Memory B cell (primary cell): ENCODE measurements at places on chromosomes 13 and 19.

GRCh38 chr19:27776020-27776419 lies 1436.9 kb downstream of the UQCRFS1 start:
- no peak for DNase-seq

DNA sequence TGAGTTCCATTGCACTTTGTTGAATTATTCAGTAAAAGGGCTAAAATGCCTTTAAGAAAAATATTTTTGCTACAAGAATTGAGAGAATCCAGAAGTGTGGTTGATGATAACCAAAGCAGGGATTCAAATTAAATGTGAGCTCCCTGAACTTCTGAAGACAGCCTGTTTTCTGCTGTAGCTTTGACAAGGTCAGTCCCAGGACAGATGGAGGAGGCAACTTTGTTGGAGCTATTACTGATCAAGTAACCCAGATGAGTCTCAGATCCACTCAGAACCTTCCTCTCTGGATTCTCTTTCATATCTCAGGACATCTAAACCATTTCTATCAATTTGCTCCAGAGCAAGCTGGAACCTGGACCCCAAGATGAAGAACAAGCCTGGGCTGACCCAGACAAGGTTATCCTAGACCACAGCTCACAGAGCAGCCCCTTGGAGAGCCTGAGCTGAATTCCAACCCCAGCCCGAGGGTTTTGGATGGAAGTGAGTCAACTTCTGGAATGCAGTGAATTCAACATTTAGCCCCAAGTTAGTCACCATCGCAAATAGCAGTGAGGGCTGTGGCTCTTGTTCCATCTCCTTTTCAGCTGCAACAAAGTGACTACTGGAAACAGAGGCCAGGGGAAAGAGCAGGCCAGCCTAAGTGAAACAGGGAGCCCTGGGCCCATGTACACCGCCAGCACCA lies 137.8 kb upstream of the TSC22D1 start:
- no peak for DNase-seq

GRCh38 chr19:18167975-18168645 lies 5.5 kb upstream of the IFI30 start:
- DNase-seq, result peak; percentile 61

DNA sequence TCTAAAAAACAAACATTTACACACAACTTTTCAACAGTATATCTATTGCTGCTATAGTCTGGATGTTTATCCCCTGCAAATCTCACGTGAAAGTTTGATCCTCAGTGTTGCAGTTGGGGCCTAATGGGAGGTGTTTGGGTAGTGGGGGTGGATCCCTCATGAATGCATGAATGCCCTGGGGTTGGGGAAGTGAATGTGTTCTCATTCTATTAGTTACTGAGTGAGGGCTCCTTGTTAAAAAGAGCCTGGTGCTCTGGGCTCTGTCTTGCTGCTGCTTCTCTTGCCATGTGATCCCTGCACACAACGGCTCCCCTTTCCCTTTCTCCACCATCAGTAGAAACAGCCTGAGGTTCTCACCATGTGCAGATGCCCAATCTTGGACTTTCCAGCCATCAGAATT lies 242.7 kb upstream of the HTR2A start:
- DNase-seq, result no peak

DNA sequence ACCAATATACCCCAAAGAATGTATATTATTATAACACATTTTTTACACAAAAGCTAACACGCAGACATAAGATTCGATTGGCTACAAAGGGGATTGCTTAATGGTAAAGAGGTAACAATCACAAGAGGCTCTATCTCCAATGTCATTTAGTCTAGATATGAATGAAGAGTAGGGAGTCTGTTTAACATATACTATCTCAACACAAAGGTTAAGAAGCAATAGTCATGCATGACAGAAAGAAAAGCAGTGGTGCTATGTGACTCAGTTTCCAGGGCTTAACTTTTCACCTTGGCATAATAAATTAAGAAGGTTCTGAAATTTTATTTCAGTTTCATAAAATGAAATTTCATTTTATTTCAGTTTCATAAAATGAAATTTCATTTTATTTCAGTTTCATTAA lies 33.3 kb downstream of the UFM1 start:
- no peak for DNase-seq

GRCh38 chr13:40069173-40070044 lies 413.9 kb downstream of the COG6 start:
- DNase-seq, result peak; percentile 71

GRCh38 chr13:81207231-81207630 lies 866.3 kb upstream of the SPRY2 start:
- DNase-seq, result no peak

DNA sequence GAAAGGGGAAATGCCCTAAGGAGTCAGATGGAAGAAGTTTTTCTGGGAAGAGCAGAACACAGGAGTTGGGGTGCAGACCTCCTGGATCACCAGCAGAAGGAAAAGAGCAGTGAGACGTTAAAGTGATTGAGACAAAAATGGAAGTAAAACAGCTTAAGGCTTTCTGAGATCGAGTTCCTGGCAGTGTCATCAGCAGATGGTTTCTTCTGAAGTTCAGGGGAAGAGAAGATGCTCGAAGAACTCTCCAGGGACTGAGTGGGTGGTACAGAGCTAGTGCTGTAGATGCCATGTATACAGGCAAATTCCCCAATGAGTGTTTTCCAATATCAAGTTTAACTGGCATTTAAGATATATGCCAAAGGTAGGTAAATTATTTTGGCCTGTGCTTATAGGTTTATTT lies 272.2 kb upstream of the KLF12 start:
- DNase-seq, result no peak

- DNase-seq, result no peak
Measured at GRCh38 chr13:44147233-44147632, 226.4 kb upstream of the SERP2 start.

GRCh38 chr19:31349160-31349881 lies at the start of gene TSHZ3:
TSHZ3 (minus strand) TSS chr19:31349436; CDS start chr19:31349219, 217 bp downstream.
- DNase-seq, result no peak

DNA sequence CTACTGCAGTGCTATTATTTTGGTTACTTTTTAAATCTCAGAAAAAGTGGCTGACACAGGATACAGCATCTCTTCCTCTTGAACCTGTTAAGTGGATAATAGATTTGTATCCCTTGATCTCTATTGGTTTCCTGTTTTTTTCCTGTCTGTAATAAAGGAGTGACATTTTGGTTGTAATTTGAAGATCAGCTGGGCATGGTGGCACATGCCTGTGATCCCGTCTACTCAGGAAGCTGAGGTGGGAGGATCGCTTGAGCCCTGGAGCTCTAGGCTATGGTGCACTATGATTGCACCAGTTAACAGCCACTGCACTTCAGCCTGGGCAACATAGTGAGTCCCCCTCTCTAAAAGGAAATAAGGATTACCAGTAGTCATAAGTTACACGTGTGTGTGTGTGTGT lies 46.8 kb downstream of the METTL21C start:
- DNase-seq, result no peak

GRCh38 chr13:31923134-31923763 lies 108.3 kb upstream of the FRY start:
- DNase-seq, result no peak

- no peak for DNase-seq
Measured at GRCh38 chr19:29640231-29640630, 25.0 kb upstream of the PLEKHF1 start.

DNA sequence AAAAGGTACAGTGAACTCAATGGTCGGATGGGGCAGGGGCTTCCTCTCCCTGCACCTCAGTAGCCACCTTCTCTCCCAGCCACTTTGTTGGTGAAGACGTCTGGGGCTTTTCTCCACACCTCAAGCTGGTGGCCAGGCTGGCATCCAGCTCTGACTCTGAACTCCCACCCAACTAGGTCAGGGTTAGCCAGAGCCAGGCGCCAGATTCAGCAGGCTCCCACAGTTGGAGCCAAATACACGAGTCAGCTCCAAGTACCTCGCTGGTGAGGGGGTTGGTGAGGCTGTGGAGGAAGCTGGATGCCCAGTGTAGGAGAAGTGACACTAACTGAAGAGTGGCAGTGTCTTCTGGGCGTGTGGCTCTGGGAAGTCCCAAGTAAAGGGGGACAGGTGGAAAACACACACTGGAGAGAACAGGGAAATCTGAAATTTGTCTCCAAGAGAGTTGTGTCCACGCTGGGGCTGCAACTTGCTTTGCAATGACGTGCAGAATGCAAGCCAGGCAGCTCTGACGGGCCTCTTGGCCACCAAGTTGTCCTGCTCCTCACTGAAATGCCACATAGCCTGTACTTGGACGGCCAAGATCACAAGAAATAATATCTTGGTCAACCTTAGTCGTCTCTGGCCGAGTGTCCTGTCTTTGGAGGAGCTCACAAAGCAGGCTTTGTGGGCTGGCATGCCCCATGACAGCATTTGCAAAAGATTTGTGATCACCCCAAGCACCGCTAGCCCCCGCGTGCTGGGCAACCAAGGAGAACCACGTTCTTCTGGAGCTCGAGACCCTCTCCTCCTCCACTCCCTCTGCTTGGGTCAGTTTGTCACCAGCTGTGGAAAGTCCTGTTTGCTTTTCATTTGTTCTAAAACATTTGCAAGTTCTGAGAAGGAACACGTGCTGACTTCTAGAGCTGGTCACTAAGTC lies 18.1 kb downstream of the SLC7A1 start:
- no peak for DNase-seq

DNA sequence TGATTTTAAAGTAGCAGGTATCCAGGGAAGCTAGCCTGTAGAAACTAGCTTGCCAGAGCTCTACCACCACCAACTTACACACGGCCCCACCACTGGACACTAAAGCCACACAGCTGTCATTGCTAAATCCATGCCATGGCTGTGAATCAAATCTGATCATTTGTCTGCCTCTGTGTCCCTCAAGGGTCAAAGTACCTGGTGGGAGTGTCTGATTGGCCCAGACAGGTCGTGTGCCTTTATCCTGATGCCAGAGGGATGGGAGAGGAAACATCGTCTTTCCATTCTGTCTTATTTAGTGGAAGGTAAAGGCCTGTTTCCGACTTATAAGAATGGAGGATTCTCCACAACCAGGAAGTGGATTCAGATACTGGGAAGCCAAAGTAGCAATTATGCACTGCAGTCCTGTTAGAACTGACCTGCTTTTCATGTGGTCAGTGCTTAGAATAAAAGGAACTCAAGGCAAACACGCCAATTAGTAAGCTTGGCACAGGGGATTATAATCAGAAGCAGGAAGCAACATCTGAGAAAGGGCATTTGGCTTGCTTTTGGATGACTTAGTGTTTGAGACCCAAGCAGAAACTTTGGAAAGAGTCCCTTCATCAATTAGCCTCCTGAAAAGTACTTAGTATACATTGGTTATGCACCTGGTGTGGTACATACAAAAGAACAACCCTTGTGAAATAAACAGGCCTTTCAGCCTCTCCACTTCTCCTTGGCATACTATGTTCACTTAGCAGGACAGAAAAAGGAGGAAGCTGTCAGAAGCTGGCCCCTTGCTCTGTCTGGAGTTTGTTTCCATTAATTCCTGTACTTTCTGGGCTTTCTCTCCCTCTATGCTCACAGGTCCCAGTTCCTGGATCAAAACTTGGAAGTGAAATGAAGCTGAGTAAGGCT lies 192.4 kb downstream of the NUFIP1 start:
- no peak for DNase-seq

GRCh38 chr19:6579450-6580178 lies 11.3 kb downstream of the CD70 start:
- DNase-seq, result no peak

GRCh38 chr13:29436291-29436690 lies 159.2 kb downstream of the SLC7A1 start:
- DNase-seq, result no peak

GRCh38 chr13:85503797-85504196 lies 295.4 kb downstream of the SLITRK6 start:
- DNase-seq, result no peak

- DNase-seq, result no peak
Measured at GRCh38 chr19:43798546-43799409, 3.5 kb downstream of the LYPD5 start.

GRCh38 chr13:46698014-46698413 lies 98.9 kb downstream of the ESD start:
- DNase-seq, result no peak

DNA sequence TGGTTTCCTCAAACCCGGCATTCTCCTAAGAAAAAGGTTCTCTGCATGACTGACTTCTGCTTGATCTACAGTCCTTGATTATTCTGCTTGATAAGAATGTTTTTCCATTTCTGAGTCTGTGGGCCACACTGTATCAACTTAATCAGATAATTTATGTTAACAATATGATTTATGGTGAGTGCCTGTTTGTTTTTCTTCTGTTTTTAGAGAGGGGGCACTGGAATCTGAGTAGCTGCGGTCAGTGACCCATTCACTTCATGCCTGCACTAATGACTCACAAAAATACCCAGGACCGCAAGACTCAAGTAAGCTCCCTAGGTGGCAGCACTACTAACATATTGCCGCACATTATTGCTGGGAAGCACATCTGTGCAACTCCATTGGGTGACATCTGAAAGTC lies 542.3 kb upstream of the ATXN8OS start:
- no peak for DNase-seq

DNA sequence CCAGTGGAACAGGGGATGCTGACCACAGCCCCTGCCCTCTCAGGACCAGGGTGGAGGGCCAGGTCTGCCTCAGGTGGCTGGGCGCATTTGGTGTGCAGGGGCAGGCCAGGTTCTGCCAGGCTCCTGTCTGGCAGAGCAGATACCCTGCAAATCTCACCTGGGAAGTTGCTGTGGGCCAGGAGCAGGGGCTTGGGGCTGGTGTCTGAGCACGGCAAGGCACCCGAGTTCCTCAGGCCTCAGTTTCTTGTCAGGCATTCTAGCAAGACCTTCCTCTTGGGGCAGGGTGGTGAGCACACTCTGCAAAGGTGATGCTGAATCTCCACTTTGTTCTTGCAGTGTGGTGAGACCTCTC lies 1.1 kb downstream of the CRTC1 start:
- DNase-seq, result no peak

GRCh38 chr19:32873247-32873959 lies 3.8 kb upstream of the SLC7A9 start:
- DNase-seq, result no peak

DNA sequence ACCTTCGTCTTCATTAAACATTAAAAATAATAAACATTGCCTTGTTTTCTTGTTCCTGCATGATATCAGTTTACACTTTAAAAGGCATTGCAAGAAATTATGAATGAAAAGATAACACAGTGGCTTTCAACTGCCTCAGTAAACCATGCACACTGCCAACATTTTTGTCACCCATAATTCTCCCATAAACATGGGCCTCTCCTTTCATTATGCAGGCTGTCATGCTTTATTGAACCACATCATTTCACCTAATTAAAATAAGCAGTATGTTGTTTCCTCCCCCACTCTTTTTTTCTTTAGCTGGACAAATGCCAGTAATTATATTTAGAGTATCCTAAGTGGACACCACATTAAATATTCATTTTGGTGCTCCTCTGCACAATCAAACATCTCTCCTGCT lies 1566.5 kb upstream of the SLC10A2 start:
- DNase-seq, result no peak

- DNase-seq, result no peak
Measured at GRCh38 chr19:19464339-19465098, 50.8 kb downstream of the TSSK6 start.

GRCh38 chr19:52048555-52049501 lies at the start of gene ZNF432:
ZNF432 (minus strand) TSS chr19:52048838; CDS start chr19:52046868, 1,970 bp downstream.
- peak; percentile 79 for DNase-seq

GRCh38 chr19:18453269-18454024 lies 15.5 kb upstream of the ISYNA1 start:
- no peak for DNase-seq

- no peak for DNase-seq
Measured at GRCh38 chr13:46641274-46642081, 88.5 kb downstream of the LRCH1 start.

GRCh38 chr19:54659300-54659699 lies 3.5 kb upstream of the LILRB4 start:
- no peak for DNase-seq
